CD8-positive, alpha-beta T cell (primary cell): ENCODE measurements at places on chromosomes 7 and 10.

DNA sequence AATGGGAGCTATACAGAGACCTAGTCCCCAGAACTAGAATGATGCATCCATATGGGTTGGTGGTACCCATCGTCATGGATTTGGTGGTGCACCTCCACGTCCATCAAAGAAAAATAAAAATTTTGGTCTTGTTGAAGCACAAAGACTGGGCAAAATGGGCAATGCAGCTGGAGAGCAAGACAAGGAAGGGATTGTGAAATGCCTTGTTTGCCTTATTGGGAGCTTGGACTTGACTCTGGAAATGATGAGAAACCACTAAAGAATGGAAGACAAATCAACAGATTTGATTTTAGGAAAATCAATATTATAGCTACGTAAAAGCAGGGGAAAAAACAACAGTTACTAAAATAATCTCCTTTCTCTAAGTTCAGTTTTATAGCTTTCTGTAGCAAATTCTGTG, 150.9 kb downstream of the CPED1 start:
- no peak for DNase-seq

DNA sequence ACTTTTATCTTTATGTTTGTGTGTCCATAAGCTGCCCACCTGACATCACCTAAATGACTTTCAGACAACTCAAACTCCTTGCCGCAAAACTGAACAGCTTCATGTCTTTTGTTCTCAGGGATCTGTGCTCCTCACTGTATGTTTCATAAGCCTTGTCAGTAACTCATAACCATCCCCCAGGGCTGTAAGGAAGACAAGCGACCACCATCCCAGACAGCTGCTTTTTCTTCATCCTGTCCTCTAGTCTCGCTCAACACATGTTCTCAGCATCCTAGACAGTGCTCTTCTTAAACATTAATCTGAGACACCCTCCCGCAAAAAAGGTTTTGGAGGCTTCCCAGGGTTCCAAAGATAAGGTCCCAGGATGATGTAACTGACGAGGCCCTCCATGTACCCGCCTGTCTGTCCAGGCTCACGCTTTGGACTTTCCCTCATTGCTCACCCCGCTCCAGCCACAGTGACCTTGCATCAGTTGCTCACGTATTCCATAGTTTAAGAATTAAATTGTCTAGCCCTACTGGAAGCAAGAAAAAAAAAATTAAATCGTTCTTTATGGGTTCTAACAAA, 69.8 kb downstream of the MAP3K8 start:
- no peak for DNase-seq

DNA sequence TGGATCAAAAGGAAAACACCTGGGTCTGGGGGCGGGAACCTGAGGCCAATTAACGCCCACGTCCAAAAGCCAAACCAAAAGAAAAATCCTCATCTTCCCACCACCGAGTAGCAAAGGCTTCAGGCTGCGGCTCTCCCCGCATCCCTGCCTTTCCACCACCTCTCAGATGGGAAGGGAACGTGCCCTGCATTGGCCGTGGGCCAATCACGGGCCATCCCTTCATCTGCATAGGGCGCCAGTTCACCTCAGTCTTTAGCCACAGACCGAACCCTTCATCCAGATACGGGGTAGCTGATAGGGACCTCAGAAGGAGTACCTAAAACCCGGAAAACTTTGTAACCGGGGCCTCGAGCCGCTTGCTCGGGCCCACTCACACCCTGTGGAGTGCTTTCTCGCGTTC, 626 bp downstream of the PRPF18 start:
- no peak for DNase-seq

- no peak for DNase-seq
Observed at GRCh38 chr10:81875467-81876252, 666 bp downstream of the NRG3 start.

DNA sequence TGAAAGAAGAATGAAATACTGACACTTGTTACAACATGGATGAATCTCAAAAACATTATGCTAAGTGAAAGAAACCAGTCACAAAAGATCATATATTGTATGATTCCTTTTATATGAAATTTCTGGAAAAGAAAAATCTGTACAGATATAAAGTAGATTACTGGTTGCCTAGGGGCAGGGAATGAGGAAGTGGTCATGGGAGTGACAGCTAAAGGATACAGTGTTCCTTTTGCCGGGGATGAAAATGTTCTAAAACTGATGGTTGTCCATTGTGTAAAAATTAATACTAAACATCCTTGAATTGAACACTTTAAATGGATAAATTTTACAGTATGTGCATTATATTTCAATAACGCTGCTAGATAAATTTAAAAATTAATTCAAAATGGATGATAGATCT, 25.1 kb downstream of the ALOX5 start:
- no peak for DNase-seq

GRCh38 chr7:73742753-73743641, 4.4 kb upstream of the ABHD11 start:
- no peak for DNase-seq

- DNase-seq: no peak
Observed at GRCh38 chr7:126608339-126608776, 644.4 kb downstream of the GRM8 start.

- DNase-seq: no peak
Observed at GRCh38 chr10:10865303-10865702, 152.4 kb upstream of the CELF2 start.
